SK-N-SH treated with all-trans-retinoic acid at 6 μM for 48 hours (cell line): ENCODE measurements at places on chromosomes 11 and 22.

GRCh38 chr22:23225724-23226496 is 45.6 kb downstream of the BCR start:
- peak; percentile 32 for ATAC-seq

GRCh38 chr11:2726964-2727363 is 27.2 kb upstream of the KCNQ1OT1 start:
- ATAC-seq: no peak

DNA sequence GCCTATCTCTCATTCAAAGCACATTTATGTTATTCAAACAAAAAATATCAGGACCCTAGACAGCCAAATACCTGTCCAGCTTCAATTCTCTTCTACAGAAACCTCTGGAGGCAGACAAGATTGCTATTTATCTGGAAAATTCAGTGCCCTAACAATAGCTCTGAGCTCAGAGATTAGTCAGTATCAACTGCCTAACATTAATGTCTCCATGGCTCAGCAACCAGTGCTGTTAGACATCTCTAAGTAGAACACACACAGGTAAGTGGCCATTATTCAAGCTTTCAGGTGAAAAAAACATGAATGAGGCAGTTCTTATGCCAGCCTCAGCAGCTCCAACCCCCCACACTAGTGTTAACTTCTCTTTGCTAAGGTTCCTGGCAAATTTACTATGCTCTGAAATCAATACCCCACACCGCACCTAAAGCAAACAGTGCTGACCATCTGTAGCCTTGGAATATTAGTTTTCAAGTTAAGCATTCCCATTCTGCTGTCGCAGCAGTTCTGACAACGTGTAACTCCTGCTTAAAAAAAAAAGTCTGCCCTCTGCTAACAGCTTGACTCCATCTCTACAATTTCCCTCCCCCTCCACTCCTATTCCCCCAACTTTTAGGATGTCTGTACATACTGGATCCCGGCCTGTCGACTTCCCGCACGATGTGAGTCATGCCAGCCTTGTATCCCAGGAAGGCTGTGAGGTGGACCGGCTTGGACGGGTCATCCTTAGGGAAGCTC is 1.5 kb downstream of the RPL3 start:
- ATAC-seq: no peak

- ATAC-seq: no peak
Observed at GRCh38 chr11:9761441-9761945, 97.6 kb downstream of the SWAP70 start.

- ATAC-seq: no peak
Observed at GRCh38 chr11:16179676-16180075, 176.7 kb downstream of the SOX6 start.

- no peak for ATAC-seq
Observed at GRCh38 chr11:28003615-28004014, 104.3 kb downstream of the KIF18A start.

DNA sequence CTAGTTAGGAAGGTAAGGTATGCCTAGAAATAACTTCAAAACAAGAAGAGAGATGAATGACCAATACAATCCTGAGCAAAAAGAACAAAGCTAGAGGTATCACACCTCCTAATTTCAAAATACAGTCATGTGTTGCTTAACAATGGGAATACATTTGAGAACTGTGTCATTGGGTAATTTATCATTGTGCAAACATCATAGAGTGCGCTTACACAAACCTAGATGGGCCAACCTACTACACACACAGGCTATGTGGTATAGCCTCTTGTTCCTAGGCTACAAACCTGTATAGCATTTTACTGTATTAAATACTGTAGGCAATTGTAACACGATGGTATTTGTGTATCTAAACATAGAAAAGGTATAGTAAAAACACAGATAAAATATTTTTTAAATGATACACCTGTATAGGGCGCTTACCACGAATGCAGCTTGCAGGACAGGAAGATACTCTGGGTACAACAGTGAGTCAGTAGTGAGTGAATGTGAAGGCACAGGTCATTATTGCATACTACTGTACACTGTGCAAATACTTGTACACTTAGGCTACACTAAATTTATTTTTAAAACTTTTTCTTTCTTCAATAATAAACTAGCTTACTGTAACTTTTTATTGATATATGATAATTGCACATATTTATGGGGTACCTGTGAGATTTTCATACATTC is 48.2 kb downstream of the STK33 start:
- no peak for ATAC-seq

DNA sequence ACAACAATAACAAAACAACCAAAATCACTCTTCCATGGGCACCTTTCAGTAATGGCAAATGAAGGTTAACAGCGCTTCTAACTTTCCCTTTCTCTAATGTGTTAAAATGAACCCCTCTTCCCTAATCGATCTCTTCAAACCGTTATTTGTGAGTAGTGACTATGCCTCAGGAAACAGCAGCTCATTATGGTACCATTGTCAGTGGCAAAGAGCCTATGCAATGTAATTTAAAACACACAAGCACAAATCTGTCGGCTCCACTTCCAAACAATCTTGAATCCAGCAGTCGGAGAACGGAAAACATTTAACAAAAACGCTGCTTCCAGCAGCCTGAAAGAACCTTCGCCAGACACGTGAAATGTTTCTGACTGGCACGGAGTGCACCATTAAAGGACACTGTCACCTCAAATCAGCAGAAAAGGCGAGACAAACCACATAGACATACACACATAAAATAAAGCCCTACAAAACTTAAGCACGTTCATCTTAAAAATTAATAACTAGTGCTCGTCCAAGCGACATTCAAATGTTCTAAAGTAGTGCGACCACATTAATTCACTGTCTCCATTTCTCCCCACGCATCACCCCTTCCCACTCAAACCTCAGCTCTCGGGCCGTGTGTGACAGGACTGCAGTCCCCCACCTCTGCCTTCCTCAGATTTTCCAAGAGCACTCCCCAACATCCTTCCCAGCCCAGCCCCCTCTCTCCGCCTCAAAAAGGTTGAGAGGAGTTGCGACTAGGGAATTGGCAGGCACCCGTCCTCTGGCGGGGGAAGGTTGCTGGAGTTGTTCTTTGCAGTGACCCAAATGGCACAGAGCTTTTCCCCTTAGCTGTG is 748 bp downstream of the RAB30 start:
- ATAC-seq: peak; percentile 18

DNA sequence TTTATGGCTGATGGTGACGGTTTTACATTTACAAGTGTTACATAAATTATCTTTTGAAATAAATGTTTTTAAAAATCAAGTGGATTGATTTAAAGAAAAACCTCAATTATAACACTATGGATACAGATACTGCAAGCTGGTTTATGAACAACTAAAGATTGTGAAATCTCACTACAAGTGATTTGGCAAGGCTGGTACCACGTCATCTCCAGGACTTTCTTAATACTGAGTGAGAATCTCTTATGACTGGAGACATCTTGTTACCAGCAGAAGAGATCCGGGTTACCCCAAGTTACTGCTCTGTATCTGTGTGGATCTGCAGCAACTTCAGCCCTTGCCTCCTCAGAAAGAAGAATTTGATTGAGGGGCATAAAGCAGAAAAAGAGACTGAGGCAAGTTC is 452.9 kb downstream of the MN1 start:
- ATAC-seq: no peak

DNA sequence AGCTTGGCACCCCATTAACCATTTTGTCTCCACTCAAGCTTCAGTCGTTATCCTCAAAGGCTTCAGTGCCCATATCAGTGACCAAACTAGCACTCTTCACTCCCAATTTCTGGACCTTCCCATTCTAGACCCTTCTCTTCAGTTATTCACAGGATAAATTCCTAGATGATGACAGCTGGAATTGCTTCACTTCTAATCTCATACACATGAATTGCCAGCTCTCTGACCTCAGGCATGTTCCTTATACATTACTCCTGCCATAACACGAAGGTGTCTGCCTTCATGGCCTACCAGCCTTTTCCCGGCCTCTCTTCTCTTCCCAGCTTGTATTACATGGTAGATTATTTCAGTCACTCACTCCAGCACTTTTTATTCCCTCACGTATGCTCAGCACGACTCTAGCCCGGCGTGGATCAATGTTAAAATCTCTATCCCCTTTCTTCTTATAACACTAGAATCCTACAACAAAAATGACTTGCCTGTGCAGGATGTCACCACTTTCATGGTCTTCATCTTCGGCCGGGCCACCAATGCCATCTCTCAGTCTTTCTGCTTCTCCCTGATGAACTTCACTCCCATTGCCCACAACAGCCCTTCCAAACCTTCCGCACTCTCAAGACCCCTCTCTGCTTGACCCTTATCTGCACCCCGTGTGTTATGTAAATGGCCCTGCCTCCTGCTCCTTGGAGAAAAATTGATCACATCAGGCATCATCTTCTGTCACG is 36.9 kb downstream of the EIF3F start:
- no peak for ATAC-seq

DNA sequence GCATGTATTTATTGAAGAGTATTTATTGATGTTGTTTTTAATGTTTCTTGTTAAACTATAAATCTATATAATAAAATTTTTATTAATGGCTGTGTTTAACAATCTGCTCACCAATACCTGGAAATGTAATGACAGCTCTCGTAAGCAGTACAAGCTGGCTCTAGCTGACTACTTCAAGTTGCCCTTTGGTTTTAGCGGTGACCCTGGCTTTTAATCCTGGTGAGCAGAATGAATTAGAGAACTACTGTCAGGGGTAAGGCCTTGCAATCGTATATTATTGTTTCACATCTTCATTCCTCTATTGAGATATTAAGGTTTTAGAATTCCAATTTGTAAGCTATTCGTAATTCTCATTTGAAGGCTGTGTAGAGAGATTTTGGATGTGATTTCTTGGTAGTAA is 372.2 kb downstream of the METTL15 start:
- no peak for ATAC-seq

DNA sequence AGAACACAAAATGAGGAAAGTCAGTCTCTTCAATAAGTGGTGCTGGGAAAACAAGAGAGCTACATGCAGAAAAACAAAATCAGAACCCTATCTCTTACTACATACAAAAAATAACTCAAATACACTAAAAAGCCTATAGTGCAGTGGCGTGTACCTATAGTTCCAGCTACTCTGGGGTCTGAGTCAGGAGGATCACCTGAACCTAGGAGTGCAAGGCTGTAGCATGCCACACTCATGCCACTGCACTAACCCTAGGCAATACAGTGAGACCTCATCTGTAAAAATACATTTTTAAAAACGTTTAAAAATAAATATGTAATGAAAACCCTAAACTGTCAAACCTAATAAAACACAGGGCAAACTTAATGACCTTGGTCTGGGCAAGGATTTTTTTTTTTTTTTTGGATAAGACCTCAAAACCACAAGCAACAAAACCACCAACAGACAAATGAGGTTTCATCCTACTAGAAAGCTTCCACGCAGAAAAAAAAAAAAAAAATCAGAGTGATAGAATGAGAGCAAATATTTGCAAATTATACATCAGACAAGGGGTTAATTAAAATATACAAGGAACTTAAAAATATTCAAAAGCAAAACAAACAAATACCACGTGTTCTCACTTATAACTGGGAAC is 35.2 kb downstream of the XKR3 start:
- ATAC-seq: no peak

DNA sequence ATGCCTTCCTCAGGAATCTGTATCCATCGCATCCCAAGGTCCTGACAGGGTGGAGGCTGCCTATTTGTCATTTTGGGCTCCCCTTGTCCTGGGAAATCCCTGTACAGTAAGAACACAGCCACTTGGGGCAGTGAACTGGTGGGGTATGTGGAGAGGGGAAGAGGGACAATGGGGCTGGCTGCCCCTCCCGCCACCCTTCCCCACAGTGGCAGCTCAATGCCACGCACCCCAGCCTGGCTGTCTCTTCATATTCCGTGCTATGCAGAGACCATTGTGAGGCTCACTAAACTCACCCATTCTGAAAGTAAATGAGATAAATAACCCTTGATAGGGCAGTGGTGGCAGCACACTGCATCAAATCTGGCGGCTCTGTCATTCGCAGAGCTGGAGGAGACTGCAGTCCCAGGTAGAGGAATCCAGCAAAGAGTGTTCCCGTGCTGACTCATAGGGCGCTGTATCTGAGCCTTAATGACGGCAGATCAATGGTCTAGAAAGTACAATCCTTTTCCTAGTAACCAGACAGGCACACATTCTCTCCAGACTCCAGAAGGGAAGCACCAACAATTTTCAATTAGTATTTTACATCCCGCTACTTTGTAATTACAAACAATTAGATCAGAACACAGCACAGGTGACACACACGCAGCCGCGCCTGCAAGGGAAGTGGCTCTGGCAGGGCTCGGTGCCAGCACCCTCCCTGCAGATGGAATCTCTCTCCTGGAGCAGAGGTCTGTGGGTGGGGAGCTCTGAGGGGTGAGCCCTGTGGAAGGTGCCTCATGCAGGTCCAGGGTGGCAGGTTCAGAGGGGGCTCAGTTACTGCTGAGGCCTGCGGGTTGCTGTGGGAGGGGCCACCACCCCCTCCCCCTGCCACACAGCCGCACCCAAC is 167.9 kb upstream of the B3GAT1 start:
- ATAC-seq: no peak

GRCh38 chr11:115170133-115170815 is 333.9 kb downstream of the CADM1 start:
- ATAC-seq: no peak

GRCh38 chr11:68298659-68299516 is 13.5 kb upstream of the LRP5 start:
- no peak for ATAC-seq

- no peak for ATAC-seq
Observed at GRCh38 chr11:115188188-115188897, 315.9 kb downstream of the CADM1 start.

GRCh38 chr22:21695430-21696085 is 29.7 kb downstream of the PPIL2 start:
- ATAC-seq: no peak

DNA sequence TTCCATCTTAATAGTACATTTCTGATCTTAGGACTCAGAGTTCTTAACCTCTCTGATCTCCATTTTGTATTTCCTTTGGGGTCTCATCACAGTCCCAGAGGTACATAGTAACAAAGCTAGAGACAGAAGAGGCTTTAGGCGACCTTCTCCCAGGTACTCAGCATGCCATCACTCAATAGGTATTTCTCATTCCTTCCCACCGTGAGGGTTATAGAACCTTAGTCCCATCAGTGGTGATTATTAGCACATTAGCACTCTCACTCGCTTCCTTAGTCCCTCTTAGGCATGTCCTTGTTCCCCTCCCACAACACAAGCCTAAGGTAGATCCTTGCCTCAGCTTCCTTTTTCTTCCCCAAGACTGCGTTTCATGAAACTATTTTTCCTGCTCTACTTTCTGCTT is 14.7 kb downstream of the SWAP70 start:
- no peak for ATAC-seq
